Pons (tissue), 1 donor: ENCODE measurements at places on chromosomes 6 and 20.

DNA sequence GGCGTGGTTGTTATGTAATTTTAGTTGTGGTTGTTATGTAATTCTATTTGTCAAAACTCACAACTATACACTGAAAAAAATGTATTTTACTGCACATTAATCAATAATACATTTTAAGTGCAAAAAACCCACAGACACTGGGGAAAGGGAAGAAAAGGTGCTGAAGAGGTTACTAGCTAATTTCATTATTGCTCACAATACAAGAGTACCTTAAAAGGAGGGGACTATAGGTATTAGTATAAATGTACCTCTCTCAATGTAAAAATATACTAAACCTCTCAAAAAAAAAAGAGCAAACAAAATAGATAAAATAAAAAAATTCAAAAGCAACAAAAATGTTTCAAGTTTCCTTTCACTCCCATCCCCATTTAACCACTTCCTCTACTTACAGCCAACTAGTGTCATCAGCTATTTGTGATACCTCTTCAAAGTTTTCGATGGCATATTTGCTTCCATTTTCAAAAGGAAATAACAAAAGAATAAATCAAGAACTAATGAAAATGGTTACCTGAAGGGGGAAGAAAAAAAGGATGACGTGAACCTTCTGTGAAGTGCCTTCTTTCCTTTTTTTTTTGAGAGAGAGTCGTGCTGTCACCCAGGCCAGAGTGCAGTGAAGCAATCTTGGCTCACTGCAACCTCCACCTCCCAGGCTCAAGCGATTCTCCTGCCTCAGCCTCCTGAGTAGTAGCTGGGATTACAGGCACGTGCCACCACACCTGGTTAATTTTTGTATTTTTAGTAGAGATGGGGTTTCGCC lies 30.2 kb downstream of the RANBP9 start:
- no peak for DNase-seq

DNA sequence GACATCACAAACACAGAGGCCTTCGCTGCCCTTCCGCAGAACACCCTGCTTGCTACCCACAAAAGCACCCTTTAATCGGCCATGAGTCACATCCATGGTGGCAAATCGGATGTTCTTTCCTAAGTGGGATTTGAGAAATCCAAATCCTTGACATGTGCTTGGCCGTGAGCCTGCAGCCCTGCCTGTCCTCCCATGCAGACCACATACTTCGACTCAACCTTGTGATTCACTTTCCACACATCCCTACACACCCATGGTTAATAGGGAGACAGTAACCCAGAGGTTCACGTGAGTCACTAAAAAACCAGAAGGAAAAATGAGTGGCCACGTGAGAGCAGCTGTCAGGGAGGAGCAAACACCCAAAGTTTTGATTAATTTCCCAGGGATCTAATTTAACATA lies 19.4 kb downstream of the RAMACL start:
- DNase-seq, result no peak

- no peak for DNase-seq
Observed at GRCh38 chr20:34815636-34816035, 9.8 kb downstream of the NCOA6 start.

DNA sequence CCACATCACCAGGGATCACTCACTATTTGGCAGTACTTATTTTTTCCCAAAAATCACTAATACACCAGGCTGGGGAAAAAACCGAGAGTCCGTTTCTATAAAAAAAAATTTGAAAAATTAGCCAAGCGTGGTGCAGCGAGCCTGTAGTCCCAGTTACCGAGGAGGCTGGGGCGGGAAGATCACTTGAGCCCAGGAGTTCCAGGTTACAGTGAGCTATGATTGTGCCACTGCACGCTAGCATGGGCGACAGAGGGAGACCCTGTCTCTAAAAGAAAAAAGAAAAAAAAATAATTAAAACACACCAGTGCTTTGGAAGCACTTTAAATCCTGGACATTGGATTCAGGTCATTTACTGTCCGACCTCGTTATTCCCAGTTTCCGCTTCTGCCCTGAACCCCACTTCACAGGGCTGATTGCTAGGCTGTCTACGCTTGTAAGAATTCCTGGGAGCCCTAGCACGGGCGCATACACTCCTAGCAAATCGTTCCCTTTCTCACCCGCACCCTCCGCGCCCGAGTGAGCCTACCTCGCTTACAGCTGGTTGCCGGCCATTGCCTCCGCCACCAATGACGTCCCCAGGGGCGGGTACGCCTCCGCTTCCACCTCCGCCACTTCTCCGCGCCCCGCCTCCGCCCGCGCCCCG lies at the start of gene TPMT:
Gene TPMT, minus strand, starts transcription at position 571 of the 643 bp plus-strand sequence. CDS start 5,950 bp downstream, outside the sequence.
- DNase-seq, result no peak

GRCh38 chr6:74892091-74892490 lies 313.8 kb downstream of the COL12A1 start:
- no peak for DNase-seq

- DNase-seq, result no peak
Observed at GRCh38 chr20:40978761-40979160, 49.9 kb upstream of the TOP1 start.

- no peak for DNase-seq
Observed at GRCh38 chr6:100229512-100229911, 235.2 kb downstream of the SIM1 start.

GRCh38 chr20:14142171-14142570 lies 146.9 kb downstream of the MACROD2 start:
- peak; percentile 75 for DNase-seq

- DNase-seq, result no peak
Observed at GRCh38 chr6:129645106-129645829, 64.7 kb downstream of the ARHGAP18 start.

- DNase-seq, result no peak
Observed at GRCh38 chr6:74632196-74632875, 573.5 kb downstream of the COL12A1 start.

DNA sequence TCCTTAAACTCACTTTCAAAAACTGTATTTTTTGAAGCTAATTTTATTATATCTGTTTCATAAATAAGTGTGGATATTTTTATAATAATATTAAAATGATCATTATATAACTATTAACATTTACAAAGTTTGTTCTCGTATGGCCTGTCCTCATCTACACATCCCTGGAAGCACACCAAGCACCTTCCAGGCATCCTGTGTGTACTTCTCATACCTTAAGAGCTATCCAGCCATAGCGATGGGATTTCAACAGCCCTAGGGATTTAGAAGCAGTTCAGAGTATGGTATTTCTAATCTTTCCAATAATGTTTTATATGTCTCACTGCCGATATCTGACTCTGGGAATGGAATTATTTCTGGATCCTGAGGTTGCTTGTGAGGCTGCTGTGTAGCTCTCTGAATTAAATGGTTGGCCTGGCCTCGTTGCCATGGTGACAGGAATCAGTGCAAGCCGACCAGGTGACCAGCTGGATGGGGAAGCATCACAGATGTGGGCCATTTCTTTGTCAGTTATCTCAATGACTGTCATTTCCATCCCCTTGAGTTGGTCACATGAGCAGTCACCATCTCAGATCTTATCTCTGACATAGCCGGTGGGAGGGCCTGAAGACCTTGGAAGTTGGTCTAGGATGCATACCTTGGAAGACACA lies 265.2 kb upstream of the RIN2 start:
- no peak for DNase-seq

DNA sequence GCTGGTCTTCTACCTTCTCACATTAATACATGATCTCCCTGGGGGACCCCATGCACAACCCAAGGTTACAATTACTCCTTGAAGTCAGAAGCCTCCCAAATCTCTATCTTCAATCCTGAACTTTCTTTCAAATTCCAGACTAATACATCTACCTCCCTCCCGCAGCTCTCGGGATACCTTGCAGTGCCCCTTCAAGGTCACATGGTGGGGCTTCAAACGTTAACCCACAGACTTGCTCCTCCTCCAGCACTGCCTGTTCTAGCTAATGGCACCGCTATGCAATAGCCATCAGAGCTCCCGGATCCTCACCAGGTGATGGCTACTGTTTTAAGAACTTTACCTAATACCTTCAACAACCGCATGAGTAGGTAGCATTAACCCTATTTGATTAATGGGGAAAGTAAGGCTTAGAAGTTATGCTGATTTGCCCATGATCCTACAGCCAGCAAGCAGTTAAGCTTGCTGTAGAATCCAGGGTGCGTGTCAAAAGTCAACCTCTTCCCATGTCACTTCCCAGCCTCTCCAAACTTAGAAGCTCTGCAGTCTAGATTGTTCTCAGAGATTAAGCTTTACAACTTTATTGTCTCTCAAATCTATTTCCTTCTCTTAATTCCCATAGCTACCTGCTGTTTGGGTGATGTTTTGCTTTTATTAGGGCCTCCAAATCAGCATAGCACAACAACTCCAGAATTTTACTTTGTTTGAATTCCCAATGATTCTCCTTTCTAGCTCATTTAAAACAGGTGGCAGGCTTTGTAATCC lies 44.7 kb downstream of the PLAGL1 start:
- DNase-seq, result no peak

DNA sequence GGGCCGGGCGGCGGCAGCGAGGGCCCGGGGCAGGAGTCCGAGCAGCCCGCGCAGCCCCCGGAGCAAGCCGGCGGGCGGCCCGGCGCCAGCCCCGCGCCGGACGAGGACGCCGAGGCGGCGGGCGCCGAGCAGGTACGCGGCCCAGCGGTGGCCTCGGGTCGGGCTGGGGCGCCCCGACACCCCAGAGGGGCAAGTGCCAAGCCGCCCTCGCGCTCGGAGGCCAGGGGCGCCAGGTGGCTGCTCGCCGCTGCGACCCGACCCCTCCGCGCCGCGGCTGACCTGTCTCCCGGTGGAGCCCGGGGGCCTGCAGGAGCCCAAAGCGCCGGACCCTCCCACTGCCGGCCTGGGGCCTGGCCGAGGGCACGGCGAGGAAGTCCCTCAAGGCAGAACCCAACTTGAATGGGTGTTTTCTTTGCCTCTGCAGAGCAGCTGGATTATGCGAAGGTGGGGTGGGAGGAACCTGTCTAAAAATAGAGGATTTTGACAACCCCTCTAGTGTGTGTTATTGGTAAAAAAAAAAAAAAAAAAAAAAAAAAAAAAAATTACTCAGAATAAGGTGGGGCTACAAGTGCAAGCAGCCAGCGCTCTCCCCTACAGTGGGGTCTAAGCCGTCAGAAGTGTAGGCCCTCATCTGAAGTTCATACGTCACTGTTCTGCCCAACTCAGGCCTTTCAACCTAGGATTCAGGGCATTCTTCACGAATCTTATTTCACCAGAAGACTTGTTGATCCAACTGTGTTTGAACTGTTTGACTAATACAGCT lies 609 bp downstream of the OGFRL1 start:
- DNase-seq, result peak; percentile 43

DNA sequence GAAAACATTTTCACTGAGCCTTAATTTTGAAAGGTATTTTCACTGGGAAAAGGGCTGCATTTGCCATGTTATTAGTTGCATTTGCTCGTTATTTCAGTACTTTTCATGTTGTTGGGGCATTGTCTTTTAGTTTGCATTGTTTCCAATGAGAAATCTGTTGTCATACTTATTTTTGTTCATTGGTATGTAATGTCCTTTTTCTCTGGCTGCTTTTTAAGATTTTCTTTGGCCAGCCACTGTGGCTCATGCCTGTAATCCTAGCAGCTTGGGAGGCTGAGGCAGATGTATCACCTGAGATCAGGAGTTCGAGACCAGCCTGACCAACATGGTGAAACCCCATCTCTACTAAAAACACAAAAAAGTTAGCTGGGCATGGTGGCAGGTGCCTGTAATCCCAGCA lies 379.9 kb downstream of the SAMD5 start:
- no peak for DNase-seq

GRCh38 chr6:123994168-123994567 lies 190.5 kb downstream of the NKAIN2 start:
- DNase-seq, result no peak

DNA sequence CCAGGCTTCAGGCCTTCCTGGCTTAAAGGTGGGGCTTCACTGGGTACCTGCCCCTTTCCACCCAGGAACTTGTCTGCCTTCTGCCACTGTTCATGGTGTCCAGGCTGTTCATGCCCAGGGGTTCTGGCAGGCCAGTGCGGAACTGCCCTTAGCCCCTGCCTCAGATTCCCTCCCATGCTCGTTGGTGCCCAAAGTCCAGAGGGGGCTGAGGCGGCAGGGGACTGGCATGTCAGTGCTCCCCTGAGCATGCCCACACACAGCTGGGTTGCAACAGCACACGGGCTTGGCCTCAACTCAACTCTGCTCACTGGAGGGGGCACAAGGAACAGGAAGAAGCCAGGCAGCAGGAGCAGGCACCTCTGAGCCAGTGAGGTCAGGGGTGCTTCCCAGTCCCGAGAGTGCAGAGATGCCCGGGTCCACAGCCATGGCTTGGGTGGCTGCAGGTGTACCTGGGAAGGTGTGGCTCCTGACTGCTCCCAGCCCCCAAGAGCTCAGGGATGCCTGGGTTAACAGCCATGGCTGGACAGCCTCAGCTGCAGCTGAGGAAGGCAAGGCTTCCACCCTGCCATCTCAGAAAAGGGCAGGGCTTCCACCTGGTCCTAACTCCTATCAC lies 845.9 kb downstream of the EYS start:
- DNase-seq, result no peak

- no peak for DNase-seq
Observed at GRCh38 chr20:52837378-52837777, 134.8 kb upstream of the TSHZ2 start.

DNA sequence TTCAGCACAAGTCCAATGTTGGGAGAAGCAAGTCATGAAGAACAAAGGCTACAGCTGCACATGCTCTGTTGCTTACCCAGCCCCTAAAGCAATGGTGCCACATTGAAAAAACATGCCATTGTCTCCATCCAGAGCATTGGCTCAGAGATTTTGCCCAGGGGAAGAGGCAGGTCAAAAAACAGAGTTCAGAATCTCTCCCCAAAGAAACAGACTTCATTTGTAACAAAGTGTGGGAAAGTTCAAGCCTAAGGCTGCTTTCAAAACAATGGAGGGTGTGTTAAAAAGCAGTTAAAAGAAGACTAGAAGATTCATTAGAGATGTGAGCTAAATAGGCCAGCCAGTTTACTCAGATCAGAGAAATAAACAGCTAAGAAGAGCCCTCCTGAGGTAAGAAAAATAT lies 63.6 kb downstream of the DZANK1 start:
- no peak for DNase-seq

- no peak for DNase-seq
Observed at GRCh38 chr20:35369804-35370203, 42.0 kb downstream of the UQCC1 start.

DNA sequence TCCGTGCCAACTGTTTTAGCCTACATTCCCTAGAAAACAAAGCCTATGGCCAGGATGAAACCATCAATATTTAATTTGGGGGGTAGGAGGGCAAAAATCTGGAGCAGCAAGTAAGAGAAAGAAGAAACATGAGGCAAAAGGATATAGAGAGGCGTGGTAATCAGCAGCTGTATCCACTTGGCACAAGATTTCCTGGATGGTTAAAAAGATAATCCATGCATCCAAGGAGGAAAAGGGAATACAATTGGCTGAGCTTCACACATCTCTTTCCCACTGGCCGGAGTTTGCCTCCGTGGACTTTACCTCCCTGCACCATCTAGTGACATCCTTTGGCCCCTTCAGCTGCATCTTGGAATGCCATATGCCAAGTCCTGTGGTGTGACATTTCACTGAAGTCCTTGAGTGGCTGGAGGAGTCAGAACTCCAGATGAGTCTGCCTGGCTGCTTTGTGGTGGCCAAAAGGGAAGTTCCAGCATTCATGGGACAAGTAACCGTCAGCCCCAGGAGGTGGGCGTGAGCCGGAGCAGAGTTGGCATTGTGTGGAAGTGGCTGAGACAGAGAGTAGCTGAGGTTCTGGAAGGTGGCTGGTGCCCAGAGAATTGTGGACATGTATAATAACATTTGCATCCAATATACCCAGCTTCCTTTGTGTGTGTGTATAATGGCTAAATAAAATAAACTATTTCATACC lies 13.7 kb upstream of the TMX4 start:
- DNase-seq, result no peak

- DNase-seq, result peak; percentile 31
Observed at GRCh38 chr6:153131037-153131981, at the start of gene RGS17. RGS17 (minus strand) TSS chr6:153131282; CDS start chr6:153044018, 87,264 bp downstream.

- DNase-seq, result no peak
Observed at GRCh38 chr20:32649697-32650400, 23.9 kb downstream of the C20orf203 start.
